Glomerular endothelial cell (primary cell): ENCODE measurements at places on chromosomes 12 and 14. TPM values are rescaled to one million over a fixed set of nuclear protein-coding genes. Genes with fewer than 3 reads are reported as not detected.

The PLEK2 gene
- 11.3 and 13.8 TPM in 2 replicates for total RNA-seq

The ZNF891 gene
- total RNA-seq = 0.39 and 1.7 TPM in 2 replicates

The CHGA gene
- total RNA-seq = 0.29 and 5.3 TPM in 2 replicates

The CCDC177 gene
- not detected in 2 replicates for total RNA-seq

The ACOT6 gene
- total RNA-seq = not detected in 2 replicates

The PDE3A gene
- 2.0 and 9.9 TPM in 2 replicates for total RNA-seq

The HOXC12 gene
- total RNA-seq = not detected in 2 replicates

The LRP6 gene
- 15.0 and 29.3 TPM in 2 replicates for total RNA-seq

The NELL2 gene
- 0.35 TPM in 1 of 2 replicates, not detected in the other for total RNA-seq

The TRHDE gene
- 1.5 and 2.9 TPM in 2 replicates for total RNA-seq

The SSTR1 gene
- 0.63 and 2.5 TPM in 2 replicates for total RNA-seq

The TAS2R9 gene
- 0.18 TPM in 1 of 2 replicates, not detected in the other for total RNA-seq

The ATP2B1 gene
- total RNA-seq = 24.1 and 37.0 TPM in 2 replicates

The EEF1AKMT3 gene
- 4.7 and 6.9 TPM in 2 replicates for total RNA-seq

The KRT4 gene
- total RNA-seq = not detected in 2 replicates

The PCED1B gene
- 0.70 and 1.9 TPM in 2 replicates for total RNA-seq

The PRPH gene
- 1.5 TPM in 1 of 2 replicates, not detected in the other for total RNA-seq

The PKP2 gene
- 0.19 and 1.5 TPM in 2 replicates for total RNA-seq
